ENCODE measurements at places on chromosomes 11 and 22. TPM values are rescaled to one million over a fixed set of nuclear protein-coding genes. Genes with fewer than 3 reads are reported as not detected.

Gene MOGAT2
- not detected for total RNA-seq

Gene VSIG10L2
- not detected for total RNA-seq

Gene RAB3IL1
- total RNA-seq = 10.6 TPM

Gene OVCH2
- 6.4 TPM for total RNA-seq

Gene FAM181B
- 0.12 TPM for total RNA-seq

Gene TUB
- 3.6 TPM for total RNA-seq

Gene SLC37A2
- 25.1 TPM for total RNA-seq

Gene SVIP
- 35.6 TPM for total RNA-seq

Gene HNRNPUL2
- 43.1 TPM for total RNA-seq

Gene C22orf31
- total RNA-seq = not detected

Gene SEPTIN5
- total RNA-seq = 11.5 TPM

Gene DDTL
- total RNA-seq = 2.5 TPM

Gene SAA1
- 13.3 TPM for total RNA-seq

Gene JHY
- total RNA-seq = 8.9 TPM

Gene SERPIND1
- 0.58 TPM for total RNA-seq

Gene MUC5AC
- not detected for total RNA-seq

Gene OAF
- total RNA-seq = 19.8 TPM

Gene RNF26
- 23.2 TPM for total RNA-seq

Gene TTC28
- 48.7 TPM for total RNA-seq

Gene IGLL1
- total RNA-seq = not detected

Gene BATF2
- 7.5 TPM for total RNA-seq

Gene NEFH
- total RNA-seq = 0.46 TPM

Gene CD248
- total RNA-seq = 10.0 TPM

Gene DERL3
- total RNA-seq = 3.8 TPM

Gene OR52E1
- not detected for total RNA-seq

Gene MS4A15
- 147 TPM for total RNA-seq

Gene ELFN2
- total RNA-seq = 0.72 TPM

Gene MYEOV
- total RNA-seq = 0.23 TPM

Gene LRRC74B
- not detected for total RNA-seq
